Stromal cell of bone marrow (primary cell): ENCODE measurements at places on chromosomes 16 and 17.

DNA sequence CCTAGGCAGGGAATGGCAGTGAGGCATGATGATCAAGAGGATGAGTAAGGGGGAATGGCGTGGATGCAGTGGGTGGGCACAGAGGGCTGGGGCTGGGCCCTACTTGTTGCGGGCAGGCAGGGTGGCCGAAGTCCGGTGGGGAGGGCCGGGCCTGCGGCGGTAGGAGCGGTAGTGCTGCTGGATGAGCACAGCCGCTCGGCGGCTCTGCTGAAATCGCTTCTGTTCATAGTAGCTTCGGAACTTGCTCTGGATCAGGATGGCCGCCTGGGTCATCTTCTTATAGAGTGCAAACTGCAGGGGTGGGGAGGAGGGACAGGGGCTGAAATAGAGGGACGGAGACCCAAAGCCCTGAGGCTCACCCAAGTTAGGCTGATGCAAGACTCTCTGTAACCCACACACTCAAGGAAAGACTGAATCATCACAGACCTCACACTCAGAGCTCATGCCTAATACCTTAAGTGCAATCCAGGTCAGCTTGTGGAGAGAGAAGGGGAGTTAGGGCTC, 1.5 kb upstream of the SPAG7 start:
- DNase-seq, result peak; percentile 91

- DNase-seq, result no peak
Measured at GRCh38 chr17:47184681-47185080, 4.4 kb downstream of the CDC27 start.

DNA sequence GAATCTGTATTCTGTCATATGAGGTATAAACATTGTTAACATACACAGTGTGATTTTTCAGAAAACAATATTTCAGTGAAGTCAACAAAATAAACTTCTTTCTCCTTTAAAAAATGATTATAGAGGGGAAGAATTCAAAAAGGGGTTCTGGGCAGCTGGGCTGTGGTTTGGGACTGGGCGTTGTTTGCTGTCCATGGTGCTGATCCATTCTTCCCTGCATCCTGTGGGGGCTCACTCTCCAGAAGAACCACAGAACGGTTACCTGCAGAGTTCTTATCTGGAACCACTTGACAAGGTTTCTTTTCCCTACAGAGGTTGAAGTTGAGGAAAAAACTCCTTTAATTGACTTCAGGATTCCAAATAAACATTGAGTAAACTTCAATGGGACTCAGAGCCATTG, 1091.0 kb downstream of the CDH8 start:
- DNase-seq, result no peak

DNA sequence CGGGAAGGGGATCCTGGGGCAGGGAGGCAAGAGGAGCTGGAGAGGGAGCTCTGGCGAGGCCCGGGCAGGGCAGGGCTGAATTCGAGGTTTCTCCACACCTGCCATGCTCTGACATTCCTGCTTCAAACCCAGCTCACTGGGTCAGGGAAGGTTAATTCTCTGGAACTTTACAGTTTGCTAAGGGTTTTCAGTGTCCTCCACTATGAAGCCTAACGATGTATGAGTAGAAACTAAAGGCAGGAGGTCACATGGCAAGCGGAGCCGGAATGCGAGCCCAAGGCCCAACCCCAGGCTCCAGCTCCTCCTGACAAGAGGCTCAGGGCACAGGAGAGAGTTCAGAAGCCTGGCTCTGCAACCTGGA, 29.2 kb downstream of the DCAKD start:
- no peak for DNase-seq

DNA sequence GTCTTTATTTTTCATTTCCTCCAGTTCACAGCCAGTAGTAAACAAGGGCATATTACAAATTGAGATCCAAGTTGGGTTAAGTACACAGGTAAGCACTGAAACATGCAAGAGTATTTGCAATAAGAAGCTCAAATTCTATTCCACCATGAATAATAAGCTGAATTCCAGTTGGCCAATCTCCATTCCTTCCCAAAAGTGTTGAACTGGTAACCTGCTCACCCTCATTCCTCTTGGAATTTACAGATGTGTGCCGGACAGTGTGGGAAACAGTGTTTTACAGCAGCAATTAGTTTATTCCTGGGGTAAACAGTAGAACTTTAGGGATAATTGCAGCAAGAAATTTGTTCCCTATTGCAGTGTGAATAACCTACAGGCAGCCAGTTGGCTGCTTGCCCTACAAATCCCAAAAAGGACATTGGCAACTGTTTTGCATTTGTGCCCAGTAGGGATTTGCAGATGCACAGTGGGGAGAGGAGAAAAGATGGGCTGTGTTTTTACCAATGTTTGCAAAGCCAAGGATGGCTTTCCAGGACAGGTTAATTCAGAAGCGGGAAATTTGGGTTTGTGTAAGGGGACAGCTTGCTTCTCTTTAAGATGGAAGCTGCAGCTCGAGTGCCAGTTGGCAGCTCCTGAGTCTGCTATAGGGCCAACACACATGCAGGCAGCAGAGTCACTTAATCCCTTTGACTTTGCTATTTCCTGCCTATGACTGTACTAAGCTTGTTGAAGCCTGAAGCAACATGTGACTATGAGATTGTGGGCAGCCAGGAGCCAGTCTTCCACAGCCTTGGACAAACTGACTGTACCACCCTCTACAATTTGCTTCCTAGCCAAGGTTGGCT, 318.9 kb downstream of the MAP2K6 start:
- peak; percentile 71 for DNase-seq

- DNase-seq, result peak; percentile 63
Measured at GRCh38 chr17:15260376-15261257, 4.5 kb downstream of the PMP22 start.

GRCh38 chr16:88837806-88838205, 18.9 kb downstream of the GALNS start:
- DNase-seq, result no peak

GRCh38 chr16:30773826-30774225, 11.7 kb downstream of the RNF40 start:
- no peak for DNase-seq

GRCh38 chr17:4562015-4562969, 1.9 kb upstream of the GGT6 start:
- DNase-seq, result no peak

DNA sequence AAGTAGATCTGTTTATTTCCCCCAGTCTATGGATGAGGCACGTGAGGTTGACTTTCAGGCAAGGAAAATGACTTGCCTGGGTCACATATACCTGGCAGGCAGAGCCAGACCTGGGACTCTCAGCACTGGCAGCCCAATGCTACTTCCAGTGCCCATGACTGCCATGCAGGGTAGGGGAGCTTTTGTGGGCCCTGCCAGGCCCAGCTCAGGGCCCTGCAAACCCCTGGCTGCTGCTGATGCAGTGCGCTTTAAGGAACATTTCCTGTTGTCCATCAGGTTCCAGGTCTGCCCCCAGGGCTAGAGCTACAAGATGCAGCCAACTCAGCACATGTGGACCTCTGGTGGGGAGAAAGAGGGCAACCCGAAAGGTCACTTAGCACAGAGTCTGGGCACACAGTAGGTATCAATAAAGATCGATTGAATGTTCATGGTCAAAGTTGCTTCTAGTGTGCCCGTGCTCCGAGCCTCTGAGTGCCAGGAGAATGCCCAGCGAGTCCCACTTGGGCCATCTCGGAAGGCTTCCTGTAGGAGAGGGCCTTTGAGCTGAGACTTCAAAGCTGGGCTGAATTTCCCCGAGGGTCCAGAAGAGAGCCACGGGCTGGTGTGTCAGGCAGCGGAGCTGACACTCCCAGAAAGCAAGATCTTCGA, 513 bp upstream of the TBX21 start:
- DNase-seq, result no peak

- no peak for DNase-seq
Measured at GRCh38 chr16:3242709-3243108, 7.8 kb upstream of the ZNF200 start.

- DNase-seq, result no peak
Measured at GRCh38 chr16:57470711-57471110, 8.2 kb downstream of the POLR2C start.

DNA sequence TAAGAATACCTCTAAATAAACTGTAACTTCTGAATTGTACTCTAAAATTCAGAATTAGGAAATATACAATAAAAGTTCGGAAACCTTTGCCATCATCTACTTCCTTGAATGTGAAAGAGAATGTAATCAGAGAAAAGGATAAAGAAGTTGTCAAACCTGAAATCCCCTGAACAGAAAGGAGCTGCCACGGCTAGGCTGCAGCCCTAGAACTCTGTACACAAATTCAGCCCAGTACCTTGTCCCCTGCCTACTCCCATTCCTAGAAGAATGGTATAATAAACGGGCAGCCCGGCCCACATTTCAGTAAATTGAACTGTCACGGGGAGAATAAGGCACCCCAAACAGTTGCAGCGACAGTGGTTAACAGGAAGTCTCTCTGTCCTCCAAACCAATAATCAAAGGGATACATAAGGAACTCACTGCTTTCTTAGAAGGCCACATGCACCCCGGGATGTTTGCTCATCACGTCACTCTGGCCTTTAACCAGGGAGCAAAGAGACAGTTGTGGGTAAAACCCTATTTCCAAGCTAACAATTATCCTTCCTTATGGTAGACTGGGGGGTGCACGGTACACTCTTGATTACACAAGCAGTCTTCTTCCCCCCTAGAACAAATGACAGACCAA, 24.3 kb upstream of the RFFL start:
- DNase-seq, result no peak

GRCh38 chr16:68362262-68362913, 51.6 kb downstream of the PRMT7 start:
- no peak for DNase-seq

- no peak for DNase-seq
Measured at GRCh38 chr17:82228842-82229697, at the start of gene SLC16A3. SLC16A3 (plus strand) TSS chr17:82229042; CDS start chr17:82236009, 6,967 bp downstream.

DNA sequence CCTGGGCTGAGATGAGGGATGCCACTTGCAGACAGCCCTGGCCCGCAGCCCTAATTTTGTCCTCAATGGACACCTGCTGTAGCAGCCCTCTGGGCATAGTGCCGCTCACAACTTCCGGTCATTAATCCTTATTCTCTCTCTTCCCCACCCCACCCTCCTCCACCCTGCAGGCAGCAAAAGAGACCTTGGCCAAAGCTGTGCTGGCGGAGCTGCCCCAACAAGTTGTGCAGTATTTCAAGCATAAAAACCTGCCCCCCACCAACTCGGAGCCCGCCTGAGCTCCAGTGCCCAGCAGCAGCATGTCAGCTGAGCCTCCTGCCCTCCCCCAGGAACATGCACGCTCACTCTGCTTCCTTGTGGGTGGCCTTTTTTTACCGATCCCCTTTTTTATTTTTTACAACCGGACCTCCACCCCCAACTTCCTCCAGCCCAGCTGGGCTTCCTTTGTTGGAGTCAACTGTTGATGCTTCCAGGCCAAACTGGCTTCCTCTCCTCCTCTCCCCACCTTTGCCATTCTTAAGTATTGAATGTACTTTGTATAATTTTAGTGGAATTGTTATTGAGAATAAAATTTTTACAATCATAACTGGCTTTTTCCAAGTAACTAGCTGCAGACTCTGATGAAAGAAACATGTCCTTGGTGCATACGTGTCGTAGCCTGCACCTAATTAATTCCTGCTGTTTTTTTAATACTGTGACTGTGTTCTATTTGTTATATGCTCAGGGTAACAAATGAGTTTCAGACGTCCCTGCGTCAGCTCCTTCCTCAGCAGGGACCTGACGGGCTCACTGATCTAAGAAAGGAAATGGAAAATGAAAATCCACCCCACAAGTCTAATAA, 38.2 kb downstream of the PSME3IP1 start:
- DNase-seq, result no peak

DNA sequence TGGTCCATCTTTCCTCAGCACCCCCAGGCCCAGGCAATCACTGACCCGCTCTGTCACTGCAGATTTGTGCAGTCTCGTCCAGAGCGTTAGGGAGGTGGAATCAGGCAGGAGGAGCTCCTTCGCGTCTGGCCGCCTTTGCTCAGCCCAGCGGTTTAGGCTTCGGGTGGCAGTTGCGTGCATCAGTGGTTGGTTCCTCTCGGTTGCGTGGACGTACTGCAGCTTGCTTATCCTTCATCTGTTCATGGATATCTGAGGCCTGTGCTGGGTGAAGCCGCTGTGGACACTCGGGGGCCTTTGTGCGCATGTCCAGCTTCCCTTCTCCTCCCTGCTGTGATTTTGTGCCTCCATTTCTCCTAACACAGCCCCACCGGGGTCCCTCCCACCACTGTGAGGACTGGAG, 4.7 kb upstream of the P2RX1 start:
- no peak for DNase-seq

DNA sequence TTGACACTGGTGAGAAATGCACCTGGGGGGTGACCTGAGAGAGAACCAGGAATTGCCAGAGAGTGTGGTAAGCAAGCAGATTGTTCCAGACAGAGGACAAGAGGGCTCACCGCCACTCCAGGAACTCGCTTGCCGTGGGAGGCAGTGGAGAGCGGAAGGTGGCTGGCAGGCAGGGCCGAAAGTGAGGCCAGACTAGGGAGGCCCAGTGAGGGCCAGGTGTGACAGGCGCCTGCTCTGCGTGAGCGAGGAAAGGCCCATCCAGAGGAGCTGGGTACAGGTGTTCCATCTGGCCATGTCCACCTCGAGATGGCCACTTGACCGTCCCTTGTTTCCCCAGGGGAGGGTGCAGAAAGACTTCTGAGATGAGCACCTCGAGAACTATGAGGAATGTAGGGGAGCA, 11.9 kb upstream of the MYO15B start:
- no peak for DNase-seq

GRCh38 chr16:54418903-54419302, 132.3 kb upstream of the IRX3 start:
- no peak for DNase-seq

GRCh38 chr17:78271419-78272170, 40.2 kb downstream of the TMEM235 start:
- DNase-seq, result no peak
